ENCODE measurements at places on chromosomes 7 and 10.
A peak's percentile ranks its signal among the peaks of the same experiment; 100 is the strongest.

- DNase-seq = no peak
Observed at GRCh38 chr7:129401228-129401966, 32.8 kb upstream of the STRIP2 start.

- no peak for DNase-seq
Observed at GRCh38 chr10:79159785-79160184, 91.0 kb downstream of the ZMIZ1 start.

DNA sequence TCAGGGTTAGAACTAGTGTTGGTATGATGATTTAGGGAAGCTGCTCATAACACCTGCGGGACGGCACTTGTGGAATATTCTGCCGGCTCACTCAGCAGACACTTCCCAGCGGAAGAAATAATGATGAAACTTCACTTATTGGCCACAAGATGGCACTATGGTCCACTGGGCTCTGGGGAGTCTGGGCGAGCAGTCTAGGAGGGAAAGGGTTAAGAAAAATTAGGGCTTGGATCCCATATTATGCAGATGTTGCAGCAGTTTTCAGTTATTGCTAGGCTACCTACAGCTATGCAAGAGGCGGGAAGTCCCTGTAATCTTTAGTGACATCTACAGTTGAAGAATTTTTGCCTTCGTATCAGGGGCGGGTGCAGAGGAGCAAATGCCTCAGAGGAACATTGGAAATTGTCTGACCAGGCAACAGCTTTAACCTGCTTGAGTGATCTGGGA lies 238.7 kb upstream of the PRSS58 start:
- DNase-seq = no peak

GRCh38 chr10:48745662-48746245 lies 61.1 kb downstream of the WDFY4 start:
- no peak for DNase-seq

DNA sequence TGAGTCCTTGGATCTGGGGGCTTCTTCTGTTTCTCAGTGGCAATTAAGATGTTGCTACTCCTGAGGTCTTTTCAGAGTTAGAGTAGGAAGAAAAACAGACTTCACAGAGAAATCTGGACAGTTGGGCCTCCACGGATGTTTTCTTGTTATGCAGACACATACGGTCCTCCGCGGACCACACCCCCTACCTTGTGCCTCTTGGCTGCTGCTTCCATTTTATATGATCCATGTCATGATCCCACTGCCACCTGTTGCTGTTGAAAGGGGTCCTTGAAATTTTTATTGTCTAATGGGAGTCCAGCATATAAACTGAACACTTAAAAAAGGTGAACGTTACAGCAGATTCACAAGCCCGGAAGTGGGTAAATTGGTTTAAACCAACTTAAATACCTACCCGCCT lies 8.3 kb downstream of the CELF2 start:
- DNase-seq = no peak

GRCh38 chr7:14761510-14762296 lies 140.8 kb downstream of the DGKB start:
- no peak for DNase-seq

GRCh38 chr7:49631071-49631815 lies 142.2 kb upstream of the VWC2 start:
- DNase-seq = no peak

- no peak for DNase-seq
Observed at GRCh38 chr10:126905776-126906703, 812 bp downstream of the DOCK1 start.

DNA sequence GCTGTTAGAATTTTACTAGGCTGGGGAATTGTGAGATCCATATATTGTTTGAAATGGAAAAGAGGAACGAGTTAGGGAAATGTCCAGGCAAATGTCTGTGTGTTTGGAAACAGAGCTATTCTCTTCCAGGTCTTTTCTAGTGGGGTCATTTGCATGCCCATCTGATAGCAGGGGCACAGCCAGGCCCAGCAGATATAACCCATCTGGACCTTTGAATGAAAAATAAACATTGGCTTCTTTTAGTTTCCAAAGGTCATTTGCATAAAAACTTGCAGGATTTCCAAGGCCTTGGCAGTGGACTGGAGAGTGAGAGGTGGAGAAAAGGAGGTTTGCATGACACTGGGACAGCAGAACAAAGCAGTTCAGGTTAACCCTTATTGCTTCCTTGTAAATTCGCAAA lies 188.0 kb upstream of the GPR26 start:
- DNase-seq = no peak

DNA sequence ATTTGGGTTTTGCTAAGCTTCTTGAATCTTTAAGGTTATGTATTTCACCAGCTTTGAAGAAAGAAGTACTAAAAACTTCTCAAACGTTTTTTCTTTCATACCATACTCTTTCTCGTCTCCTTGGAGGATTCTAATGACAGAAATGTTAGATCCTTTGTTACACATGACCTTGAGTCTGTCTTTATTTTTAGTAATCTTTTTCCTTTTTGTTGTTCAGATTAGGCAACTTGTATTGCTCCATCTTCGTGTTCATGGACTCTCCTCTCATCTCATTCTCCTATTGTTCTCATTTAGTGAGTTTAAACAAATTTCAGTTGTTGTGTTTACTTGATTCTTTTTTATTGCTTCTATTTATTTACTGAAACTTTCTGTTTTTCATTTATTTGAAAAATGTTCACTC lies 73.7 kb downstream of the WDFY4 start:
- no peak for DNase-seq

DNA sequence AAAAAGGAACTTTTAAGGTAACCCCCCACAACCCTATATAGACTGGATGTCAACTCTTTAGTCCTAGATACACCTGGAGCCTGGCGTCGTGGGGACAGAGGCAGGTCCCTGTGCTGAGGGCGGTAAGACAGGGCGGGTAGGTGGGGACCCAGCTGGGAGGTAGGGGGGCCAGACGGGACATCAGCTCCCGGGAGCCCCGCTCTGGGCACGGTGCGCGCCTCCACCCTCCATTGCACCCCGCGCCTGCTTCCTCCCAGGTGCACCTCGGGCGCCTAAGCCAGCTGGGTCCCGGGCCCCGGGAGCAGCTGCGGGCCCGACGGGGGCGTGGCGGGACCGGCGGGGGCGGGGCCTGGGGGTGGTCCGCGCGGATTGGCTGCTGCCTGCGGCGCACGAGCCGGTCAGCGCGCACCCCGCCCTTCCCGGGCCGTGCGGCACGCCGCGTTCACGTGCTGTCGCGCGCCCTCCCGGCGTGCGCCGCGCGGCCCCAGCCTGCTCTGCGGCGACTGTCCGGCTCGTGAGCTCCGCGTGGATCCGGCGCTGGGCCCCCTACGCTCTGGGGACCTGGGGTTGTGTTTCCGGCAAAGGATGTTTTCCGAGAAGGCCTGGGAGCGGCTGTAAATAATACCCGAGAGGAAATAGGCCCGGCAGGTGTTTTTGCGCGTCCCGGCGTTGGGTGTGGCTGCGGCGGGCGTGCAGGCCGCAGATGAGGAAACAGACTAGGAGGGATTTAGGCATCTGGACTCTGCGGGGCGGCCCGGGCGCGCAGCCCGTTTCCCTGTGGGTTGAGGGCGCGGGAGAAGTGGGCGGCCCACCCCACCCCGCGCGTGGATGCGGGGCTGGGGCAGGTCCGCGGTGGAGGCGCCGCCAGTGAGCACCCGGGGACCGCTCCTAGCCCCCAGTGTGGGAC lies 39.1 kb upstream of the PFKFB3 start:
- DNase-seq = peak; percentile 87

DNA sequence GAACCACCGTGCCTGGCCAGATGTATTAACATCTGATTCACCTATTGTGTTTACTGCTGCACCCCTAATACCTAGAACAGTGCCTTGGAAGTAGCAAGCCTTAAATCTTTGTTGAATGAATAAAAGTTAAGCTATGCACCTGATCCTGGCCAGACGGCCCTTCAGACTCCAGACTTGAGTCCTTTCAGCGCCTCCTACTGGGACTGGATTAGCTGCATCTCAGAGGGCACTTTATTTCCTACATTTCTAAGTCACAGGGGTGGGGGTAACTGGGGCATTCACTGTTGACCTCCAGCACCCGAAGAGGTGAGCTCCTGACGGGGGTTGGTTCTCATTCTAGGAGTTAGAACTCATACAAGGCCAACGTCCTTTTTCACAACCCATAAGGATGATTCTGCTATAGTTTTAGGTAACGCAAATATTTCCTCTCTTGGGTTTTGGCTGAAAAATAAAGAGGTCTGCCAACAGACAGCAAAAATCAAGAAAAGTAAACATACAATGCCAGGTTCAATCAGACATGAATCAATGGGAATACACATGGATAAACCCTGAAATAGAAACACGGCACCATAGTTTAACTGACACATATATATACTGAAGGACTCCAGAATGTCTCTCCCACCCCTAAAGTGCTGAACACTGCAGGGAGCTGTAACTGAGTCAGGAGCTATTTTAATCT lies 48.0 kb upstream of the DLG5 start:
- no peak for DNase-seq

DNA sequence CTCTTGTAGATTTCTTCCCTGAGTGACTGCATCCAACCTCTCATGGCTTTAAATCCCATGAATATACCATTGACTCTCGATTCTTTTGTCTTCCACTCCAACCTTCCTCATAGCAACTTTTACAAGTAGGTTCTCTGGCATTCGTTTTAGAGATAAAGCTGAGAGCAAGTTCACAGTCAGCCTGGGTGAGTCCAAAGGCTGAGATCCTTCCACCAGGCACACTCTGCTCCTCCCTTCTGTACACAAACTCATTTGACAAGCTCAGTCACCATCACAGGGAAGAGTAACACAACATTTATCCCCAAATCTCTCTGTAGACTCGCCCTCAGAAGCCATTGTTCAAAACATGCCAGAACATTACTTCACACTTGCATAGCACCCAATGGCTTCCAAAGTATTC lies 10.9 kb downstream of the CTTNBP2 start:
- DNase-seq = no peak

DNA sequence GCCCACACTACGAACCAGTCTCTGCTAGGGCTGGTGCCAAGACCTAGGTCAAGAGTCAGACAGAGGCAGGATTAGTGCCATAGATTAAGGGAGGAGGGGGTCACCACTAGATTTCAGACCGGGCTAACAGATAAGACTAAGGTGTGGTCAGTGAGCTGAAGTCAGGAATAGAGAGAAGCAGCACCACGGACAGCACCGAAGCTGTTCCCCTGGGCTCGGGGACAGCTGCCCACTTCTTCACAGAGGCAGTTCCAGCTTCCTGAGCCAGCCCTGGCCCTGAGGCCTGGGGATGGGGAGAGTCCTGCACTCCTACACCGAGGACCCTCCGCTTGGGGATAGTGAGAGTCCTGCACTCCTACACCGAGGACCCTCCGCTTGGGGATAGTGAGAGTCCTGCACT lies 11.2 kb upstream of the JAKMIP3 start:
- no peak for DNase-seq

GRCh38 chr10:69515699-69516259 lies 57.4 kb downstream of the NEUROG3 start:
- peak; percentile 72 for DNase-seq

DNA sequence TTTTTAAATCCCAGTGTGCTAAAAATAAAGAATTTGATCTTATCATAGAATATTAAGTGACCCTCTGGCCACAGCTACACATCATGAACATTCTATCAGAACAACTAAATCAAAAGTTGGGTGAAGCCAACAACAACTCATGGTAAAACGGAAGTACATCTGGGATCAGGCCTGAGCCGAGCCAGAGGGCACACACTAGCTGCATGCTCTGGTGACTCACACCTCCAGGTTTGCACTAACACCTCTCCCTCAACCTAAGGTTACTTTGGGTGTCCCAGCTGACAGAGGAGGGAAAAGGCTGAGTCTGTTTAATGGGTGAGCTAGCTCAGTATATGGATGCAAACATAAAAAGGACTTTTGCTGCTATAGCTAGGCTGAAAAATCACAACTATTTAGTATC lies 281.6 kb downstream of the HGF start:
- no peak for DNase-seq

GRCh38 chr10:16234916-16235315 lies 201.9 kb upstream of the PTER start:
- no peak for DNase-seq
